ENCODE measurements at places on chromosomes 11 and 22.

DNA sequence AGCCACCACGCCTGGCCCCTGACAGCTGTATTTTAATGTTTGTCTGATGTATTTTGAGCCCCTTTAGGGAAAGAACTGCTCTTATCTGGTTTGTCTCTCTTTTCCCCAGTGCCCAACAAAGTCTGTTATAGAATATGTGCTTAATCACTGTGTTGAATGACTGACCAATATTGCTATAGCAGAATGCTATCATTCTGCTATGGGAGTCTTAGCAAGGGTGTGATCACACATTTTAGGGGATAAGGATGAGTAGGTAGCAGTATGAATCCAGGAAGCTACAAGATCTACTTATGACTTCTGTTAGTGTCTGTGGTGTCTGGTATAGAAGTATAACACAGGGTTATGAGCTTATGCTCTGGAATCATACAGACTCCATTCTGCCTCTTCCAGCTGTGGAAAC is 117.5 kb upstream of the RRM1 start:
- DNase-seq = no peak

DNA sequence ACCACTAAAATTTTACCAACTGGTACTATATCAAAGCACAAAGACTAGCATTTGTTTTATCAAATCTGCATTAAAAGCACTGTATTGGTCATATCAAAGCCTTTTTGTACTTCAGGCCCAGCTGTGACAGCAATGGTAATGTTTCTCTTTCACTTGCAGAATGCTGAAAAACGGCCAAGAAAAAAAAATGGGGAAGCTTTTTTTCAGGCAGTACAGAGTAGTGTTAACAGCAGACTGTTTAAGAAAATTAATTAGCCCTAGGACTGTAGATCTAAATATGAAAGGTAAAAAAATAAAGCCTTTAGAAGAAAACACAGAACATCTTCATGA is 33.3 kb downstream of the DENND5A start:
- DNase-seq = no peak

DNA sequence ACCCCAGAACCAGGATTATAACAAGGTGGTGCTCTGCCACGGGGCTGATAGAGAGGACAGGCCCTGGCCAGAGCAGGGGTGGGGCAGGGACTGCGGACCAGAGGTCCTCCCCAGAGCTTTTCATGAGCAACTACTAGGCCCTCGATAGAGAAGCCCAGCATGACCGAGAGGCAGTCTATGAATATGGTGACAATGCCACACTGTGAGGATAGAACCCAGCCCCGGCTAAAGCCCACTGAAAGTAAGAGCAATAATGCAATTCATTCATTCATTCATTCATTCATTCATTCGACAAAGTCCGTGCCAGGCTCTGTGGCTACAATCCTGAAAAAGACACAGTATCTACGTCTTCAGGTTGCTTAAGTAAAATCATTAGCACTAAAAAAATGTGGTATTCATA is 35.6 kb upstream of the CD5 start:
- DNase-seq = no peak

- no peak for DNase-seq
Observed at GRCh38 chr11:133732109-133732674, 113.1 kb downstream of the SPATA19 start.

GRCh38 chr11:126158054-126158791 is 53.2 kb downstream of the RPUSD4 start:
- DNase-seq = no peak

DNA sequence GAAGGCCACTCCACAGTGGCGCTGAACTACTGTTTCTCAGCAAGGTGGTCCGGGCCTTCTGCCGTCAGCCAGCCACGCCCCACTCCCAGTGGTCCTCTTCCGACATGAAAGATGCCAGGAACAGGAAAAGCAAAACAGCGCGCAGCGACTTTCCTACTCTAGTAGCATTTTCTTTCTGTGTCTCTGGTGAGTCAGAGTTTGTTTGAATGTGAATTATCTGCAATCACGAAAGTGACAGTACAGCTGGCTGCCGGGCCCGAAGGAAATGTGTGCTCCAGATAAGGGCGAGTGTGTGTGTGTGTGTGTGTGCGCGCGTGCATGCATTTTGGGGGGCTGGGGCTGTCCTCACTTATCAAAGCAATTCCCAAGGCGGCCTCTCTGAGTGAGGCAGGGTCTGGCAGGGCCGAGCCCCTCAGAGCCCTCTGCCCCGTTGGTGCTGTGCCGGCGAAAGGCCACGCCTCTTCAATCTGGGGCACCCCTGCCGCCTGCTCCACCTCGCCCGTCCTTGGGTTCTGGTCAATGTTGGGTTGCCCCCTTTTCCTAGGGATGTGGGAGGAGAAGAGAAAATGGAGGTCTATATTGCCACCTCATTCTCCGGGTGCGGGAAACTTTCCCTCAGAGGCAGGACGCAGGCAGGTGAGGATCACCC is 288.5 kb downstream of the KIRREL3 start:
- no peak for DNase-seq
